ENCODE measurements at places on chromosomes 12 and 14. TPM values are rescaled to one million over a fixed set of nuclear protein-coding genes. Genes with fewer than 3 reads are reported as not detected.

The RILPL2 gene
- total RNA-seq = 18.6 TPM

DNA sequence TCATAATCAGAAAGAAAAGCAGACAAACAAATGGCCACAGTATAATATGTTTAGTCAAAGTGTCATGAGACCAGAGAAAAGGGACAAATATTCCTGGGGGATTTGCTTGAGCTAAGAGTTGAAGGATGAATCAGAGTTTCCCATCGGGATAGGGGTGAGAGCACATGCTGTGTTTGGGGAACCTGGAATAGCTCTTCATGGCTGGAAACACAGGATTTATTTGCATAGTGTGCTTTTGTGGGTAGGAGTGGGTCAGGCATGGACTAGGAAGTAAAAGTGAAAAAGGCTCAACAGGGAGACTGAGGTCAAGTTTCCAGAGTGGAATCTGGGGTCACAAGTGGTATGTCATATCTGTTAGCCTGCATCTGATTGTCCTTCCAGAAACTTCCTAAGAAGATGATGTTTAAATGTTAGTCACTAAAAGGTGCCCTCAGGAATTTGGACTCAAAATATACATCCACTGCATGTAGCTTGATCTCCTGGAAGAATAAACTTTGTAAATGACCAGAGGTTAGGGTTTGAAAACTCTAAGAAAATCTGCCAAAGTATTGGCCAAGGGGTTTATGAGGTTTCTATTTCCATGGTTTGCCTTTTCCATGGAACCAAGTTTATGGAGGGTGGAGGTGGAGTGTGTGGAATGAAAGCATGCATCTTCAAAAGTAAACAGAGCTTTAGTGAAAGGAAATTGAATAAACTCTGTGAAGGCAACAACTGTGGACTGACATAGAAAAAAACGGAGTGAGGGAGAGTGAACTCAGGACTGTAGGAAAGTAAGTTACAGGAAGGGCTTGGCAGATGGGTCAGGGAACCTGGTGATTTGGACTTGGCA is 344.6 kb downstream of the C12orf75 start:
- no peak for DNase-seq
- peak overlapping the region; percentile 66 for H3K27ac ChIP-seq
- no peak overlapping the region for H3K4me3 ChIP-seq

DNA sequence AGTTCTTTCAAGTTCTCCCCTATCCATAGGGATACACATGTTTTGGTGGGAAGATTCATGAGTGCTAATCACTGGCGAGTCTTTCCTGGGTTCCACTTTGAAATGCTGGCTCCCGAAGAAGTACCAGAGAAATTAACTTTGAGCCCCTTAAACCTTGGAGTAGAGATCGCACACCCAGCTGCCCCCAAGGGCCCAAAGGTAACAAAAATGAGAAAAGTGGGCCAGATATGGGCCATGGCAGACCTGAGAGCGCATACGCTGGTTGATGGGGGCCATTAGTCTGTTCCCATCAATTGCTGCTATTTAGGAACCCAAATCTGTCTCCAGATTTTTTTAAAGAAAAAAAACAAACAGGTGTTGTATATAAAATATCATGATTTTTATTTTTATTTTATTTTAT is 2.1 kb downstream of the GSTZ1 start:
- DNase-seq = no peak
- no peak overlapping the region for H3K27ac ChIP-seq
- no peaks in the 10 kb centered on the region for H3K27me3 ChIP-seq
- H3K4me3 ChIP-seq = no peak overlapping the region
- H3K4me1 ChIP-seq = peaks cover 18% of the 10 kb centered on the region

The RNASE2 gene
- 6.0 TPM for total RNA-seq

GRCh38 chr12:57517187-57517586 is 3.1 kb downstream of the DDIT3 start:
- H3K27me3 ChIP-seq = no peaks in the 10 kb centered on the region
- DNase-seq = no peak
- no peak overlapping the region for H3K27ac ChIP-seq
- H3K4me1 ChIP-seq = peaks cover 41% of the 10 kb centered on the region

DNA sequence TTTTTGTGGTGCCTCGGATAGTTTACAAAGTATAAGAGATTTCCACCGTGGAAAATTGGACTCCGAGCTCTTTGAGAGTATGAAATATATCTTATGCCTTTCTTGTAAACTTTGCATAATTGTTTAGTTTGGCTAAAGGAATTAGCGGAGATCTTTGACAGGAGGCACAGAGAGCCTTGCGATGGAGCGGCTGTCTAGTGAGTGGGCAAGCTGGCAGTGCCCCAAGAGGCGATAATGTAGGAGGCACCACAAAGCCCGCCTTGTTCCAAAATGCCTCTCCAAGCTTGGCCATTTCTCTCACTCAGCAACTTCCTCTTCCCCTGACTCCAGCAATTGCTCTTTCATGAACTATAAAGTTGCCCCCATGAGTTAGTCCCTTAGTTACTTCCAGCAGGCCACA is 270.1 kb upstream of the PRICKLE1 start:
- H3K27me3 ChIP-seq = no peaks in the 10 kb centered on the region
- H3K4me1 ChIP-seq = no peaks in the 10 kb centered on the region
- no peak overlapping the region for H3K27ac ChIP-seq
- no peak overlapping the region for H3K4me3 ChIP-seq

DNA sequence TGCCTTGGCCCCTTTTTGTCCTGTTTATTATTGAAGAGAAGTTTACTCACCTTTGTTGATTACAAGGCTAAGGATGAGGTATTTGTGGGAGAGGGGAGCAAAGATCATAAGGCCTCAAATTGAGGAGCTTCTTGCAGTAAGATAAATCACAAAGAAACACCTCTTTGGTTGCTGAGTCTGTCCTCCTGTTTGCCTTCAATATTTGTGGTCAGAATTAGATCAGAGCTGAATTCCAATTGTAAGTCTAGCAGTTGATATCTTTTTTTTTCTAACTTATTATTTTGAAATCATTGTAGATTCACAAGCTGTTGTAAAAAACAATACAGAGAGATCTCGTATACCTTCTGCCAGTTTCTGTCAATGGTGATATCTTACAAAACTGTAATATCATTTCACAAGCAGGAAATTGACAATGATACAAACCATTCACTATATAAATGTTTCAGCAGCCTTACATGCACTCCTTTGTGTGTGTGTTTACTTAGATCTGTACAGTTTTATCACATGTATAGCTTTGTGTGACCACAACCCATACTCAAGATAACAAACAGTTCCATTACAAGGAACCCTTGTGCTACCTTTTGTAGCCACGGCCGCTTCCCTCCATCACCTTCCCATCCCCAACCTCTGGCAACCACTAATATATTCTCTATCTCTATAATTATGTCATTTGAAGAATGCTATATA is 97.4 kb downstream of the KICS2 start:
- no peaks in the 10 kb centered on the region for H3K27me3 ChIP-seq
- no peaks in the 10 kb centered on the region for H3K4me1 ChIP-seq
- H3K27ac ChIP-seq = no peak overlapping the region
- H3K36me3 ChIP-seq = peaks cover 8% of the 10 kb centered on the region

The RNASE7 gene
- not detected for total RNA-seq

DNA sequence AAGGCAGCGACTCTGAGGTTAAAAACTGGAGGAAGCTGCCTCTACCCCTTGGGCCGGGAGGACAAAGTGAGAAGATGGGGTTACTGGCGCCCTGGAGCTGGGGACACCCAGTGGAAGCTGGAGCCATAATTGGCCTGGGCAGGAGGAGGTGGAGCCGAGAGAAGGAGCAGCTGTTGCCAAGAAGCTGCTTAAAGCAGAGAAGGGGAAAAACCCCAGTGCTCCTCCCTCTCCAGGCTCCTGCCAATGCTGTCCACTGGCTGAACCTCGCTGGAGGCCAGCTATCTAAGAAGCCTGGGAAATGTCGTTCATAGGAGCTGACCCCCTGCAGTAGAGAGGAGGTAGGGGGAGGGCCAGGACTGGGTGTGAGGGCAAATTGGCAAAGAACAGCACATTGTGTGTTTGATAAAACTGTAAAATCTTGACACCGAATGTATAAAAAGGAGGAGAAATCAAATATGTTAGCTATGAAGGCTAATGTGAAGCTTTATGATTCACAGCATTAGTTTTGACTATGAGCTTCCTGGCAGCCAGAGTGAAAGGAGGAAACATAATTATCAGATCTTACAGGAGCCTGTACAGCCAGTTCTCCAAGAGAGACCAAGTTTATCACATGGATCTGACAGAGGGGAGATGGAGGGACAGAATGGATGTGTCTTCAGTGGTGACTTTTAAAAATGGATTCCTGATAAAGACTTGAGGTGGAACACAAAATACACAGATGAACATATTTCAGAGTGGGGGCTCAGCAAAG is 9.5 kb downstream of the HHIPL1 start:
- peaks cover 4% of the 10 kb centered on the region for H3K4me1 ChIP-seq
- H3K36me3 ChIP-seq = no peaks in the 10 kb centered on the region
- H3K4me3 ChIP-seq = no peak overlapping the region
- peak; percentile 65 for DNase-seq

The E2F7 gene
- 1.0 TPM for total RNA-seq

DNA sequence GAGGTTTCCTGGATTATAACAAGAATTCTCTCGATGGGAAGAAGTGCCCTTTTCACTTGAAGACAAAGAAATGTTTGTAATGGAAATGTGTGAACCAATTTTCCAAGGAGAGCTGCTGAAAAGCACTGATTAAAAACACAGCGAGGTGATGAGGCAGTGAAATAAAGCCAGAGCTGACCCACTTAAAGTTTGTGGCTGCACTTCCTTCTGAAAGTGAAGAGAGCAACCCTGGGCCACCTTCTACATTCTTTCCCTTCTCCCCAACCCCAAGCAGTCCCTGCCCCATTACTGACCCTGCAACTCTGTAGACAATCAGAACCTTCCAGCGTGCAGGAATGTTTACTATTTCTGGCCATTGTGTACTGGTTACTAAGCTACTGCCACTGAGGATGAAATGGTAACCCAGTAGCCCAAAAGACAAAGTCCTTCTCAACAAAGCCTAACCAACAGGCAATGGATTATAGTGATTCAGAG is 173.9 kb downstream of the TTC7B start:
- no peak for DNase-seq
- peaks cover 24% of the 10 kb centered on the region for H3K4me1 ChIP-seq
- H3K27ac ChIP-seq = no peak overlapping the region
- H3K36me3 ChIP-seq = peaks cover 15% of the 10 kb centered on the region

DNA sequence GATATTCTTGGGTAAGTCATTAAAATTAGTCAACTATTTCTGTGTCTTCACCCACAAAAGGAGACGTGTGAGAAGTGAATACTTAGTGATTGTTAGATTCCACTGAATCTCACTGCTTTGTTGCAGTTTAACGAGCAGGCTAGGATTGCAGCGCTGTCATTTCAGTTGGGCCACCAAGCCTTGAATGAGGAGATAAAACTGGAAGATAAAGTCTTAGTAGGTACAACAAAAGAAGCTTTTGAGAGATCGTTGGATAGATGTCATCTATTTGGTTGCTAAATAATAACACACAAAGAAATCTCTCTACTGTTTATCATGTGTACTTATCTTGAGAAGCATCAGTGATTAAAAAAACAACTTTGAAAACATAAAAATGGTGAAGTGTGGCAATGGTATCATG is 132.3 kb downstream of the RGS6 start:
- H3K4me1 ChIP-seq = no peaks in the 10 kb centered on the region
- no peak overlapping the region for H3K27ac ChIP-seq
- no peak overlapping the region for H3K4me3 ChIP-seq
- no peak for DNase-seq
- no peaks in the 10 kb centered on the region for H3K27me3 ChIP-seq

DNA sequence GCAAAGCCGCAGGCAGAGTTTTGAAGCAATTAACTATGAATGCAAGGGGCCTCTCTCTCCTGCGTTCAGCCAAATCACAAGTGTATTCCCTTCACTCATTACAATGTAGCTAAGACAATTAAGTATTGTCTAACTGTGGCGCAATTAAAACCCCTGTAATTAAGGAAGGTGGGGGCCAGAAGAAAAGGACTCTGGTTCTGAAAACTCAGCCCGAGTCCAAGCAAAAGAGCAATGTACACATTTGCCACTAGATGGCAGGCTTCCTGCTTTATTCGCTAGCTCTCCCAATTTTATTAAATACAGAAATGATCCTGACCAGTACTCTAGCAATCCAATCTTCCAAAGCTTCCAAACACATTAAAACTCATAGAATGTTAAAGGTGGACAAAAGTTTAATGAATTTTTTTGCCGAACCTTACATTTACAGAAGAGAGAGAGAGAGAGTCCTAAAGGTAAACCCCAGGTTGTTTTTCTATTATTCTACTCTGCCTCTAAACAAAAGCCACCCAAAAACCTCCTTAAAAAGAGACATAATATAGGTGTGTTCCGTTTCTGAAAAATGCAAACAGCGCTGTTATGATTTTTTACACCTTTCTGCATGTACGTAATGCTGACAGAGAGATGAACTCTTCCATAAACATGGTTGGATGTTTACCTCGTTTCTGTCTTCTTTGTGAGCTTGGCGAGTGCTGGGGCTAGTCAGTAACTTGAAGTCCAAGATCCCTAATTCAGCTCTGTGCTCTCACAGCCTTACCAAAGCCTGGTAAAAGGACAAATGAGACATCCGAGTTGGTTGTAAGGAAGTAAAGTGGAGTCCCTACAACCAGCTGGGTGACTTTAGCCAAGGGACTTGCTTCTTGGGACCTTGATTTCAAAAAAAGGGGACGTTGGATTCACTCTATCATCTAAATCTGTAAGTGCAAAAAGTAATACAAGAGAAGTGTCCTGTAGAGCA is 50.9 kb upstream of the VASH1 start:
- H3K4me1 ChIP-seq = no peaks in the 10 kb centered on the region
- no peaks in the 10 kb centered on the region for H3K27me3 ChIP-seq
- no peak for DNase-seq

DNA sequence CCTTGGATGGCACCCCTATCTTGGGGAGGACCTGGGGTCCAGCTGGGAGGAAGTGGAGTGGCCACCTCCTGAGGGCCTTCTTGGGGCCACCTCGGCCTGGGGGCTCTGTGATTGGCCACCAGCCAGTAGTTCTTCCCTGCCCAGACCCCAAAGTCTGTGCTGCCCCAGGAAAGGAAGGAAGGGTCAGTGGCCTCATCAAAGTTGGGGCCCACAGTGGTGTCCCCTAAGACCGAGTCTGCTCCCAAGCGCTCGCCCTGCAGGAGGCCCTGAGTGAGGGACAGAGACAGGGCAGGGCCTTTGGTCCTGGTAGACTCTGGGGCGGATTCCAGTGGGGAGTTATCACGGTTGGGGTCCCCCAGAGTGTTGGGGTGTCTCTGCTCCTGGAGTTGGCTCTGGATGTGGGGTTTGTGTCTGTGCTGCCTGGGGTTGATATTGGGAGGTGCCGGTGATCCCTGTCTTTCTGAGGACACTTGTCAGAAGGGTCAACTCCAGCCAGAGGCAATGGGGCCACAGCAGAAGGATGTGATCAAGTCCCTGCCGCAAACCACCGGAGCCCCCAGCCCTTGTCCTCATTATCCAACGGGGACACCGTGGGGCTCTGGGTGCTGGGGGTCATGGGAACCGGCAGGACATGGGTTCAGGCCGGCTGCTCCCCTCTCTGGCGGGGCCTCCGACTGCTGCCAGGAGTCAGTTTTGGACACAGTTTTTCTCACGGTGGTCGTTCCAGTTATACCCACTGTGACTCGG is 364.3 kb downstream of the TMEM121 start:
- H3K27ac ChIP-seq = no peak overlapping the region
- H3K27me3 ChIP-seq = no peaks in the 10 kb centered on the region
- no peaks in the 10 kb centered on the region for H3K4me1 ChIP-seq
- no peak overlapping the region for H3K4me3 ChIP-seq

- H3K4me3 ChIP-seq = no peak overlapping the region
- no peaks in the 10 kb centered on the region for H3K36me3 ChIP-seq
- peaks cover 11% of the 10 kb centered on the region for H3K4me1 ChIP-seq
- no peaks in the 10 kb centered on the region for H3K27me3 ChIP-seq
- DNase-seq = no peak
These were observed 229.0 kb downstream of the SLC41A2 start for GRCh38 chr12:104729091-104729490.
